Occipital lobe (tissue), 3 donors: ENCODE measurements at places on chromosomes 7 and 10. TPM values are rescaled to one million over a fixed set of nuclear protein-coding genes. Genes with fewer than 3 reads are reported as not detected.

GRCh38 chr10:133488354-133488753 lies 34.6 kb downstream of the SCART1 start:
- DNase-seq, result no peak

ADRA2A gene
- total RNA-seq, result 15.9 TPM

MARVELD1 gene
- 3.4 TPM for total RNA-seq

DNA sequence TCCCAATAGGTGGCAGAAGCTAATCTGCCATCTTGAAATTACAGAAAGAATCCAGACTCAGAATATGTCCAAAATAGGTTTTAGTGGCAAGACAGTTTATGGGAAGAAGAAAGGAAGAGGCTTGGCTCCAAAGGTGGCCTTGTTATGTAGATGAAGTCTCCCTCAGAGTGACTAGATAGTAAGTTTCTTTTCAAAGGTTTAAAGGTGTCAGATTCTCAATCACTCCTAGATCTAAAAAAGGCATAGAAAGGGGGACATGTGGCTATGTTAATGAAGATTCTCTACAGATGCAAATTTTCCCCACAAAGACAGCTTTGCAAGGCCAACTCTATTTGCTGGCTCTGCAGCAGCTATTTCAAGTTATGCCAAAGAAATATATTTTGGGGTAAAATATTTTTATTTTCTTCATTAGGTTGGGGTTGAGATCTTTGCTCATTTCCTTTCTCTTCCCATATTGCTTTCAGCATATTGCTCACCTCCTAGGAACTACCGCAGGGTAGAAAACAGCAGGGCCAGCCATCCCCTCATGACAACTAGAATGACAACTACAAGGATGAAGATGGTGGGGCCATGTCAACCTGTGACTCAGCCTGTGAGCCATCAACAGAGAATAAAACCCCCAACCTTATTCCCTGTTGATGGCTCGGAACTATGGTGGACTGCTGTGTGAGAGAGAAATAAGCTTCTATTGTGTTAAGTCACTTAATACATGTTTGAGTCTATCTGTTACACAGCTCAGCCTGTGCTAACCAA lies 274.0 kb upstream of the GALNT17 start:
- no peak for DNase-seq

GRCh38 chr10:121675344-121675743 lies 77.1 kb upstream of the FGFR2 start:
- DNase-seq, result no peak

DNA sequence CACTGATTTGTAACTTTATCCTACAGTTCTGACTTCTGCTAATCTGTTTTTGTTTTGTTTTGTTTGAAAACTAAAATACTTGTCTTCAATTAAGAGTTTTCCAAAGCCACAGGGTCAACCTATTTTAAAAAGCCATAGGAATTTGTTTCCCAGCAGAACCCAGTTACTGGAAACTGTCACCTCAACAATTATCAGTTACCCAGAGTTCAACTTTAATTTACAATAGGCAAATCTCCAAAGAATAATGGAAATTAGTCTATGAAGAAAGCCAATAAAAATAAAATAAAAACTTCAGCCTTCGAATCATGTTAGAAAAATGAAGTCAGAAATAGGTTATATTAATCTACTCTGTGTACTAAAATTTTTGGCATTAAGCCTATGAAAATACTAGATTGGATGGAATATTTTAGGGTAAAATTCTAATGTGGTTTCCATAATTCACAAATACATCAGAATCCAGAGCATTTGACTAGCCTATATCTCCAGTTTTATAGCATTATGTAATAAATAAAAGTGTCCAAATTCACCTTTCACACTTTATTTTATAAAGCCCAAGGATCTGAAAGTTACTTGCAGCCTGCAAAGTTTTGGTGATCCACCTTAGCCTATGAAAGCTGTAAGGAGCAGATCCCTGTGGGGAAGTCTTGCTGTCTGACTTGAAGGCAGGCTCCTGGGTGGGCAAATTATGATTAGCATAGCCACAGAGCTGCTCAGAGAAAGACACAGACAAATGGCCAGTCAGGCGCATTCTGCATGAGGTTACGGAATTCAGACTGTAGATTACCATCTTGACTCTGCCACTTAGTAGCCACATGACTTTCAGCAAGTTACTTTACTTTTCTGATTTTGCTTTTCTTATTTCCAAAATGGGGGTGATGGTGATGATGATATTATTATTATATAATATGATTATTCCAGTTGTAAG lies 250.0 kb upstream of the HGF start:
- no peak for DNase-seq

AKR1C4 gene
- not detected for total RNA-seq
